Fibroblast of upper back skin (primary cell): ENCODE measurements at places on chromosomes 2 and 18.

DNA sequence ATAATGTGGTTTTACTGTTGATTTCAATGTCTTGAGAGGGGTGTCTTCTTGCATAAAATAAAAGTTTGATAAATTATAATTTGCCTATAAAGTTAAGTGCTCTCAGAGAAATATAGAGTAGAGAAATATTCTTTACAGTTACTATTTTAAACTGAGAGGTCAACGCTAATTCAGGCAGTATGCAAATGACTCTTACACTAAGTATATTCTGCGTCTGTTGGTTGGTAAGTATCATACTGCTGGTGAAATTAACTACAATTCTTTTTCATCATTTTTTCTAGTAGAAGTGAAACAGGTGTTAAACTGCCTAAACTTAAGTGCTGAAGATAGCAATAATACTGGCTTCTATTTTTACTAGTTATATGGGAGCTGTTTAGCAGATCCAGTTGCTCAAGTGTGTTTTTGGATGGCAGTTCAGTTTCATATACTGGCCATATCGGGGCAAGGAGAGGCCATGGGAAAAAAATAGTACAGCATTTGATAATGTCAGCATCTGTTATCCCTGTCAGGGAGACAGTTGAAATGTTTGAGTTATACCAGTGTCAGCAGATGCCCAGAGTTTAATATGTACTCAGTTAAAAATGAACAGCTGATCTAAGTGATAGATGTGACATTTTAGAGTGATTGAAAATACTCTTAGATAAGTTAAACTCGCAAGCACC is 86.2 kb downstream of the MIB1 start:
- DNase-seq, result no peak

DNA sequence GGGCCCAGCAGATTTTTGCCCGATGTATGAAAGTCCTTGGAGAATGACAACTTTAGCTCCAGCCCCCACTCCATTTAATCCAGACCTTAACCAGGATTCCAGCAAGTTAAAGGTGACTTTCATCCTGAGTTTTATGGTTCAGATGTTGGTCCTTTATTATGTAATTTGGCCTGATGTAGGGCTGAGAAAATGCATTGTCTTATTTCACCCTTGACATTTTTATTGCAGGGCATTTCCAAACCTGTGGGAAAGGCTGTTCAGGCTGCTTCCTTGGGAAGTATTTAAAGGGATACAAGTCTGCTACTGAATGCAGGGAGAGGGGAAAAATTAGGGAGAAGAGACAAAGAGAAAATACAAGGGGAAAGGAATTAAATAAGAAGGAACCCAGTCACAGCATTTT is 48.8 kb downstream of the ASB1 start:
- DNase-seq, result no peak

DNA sequence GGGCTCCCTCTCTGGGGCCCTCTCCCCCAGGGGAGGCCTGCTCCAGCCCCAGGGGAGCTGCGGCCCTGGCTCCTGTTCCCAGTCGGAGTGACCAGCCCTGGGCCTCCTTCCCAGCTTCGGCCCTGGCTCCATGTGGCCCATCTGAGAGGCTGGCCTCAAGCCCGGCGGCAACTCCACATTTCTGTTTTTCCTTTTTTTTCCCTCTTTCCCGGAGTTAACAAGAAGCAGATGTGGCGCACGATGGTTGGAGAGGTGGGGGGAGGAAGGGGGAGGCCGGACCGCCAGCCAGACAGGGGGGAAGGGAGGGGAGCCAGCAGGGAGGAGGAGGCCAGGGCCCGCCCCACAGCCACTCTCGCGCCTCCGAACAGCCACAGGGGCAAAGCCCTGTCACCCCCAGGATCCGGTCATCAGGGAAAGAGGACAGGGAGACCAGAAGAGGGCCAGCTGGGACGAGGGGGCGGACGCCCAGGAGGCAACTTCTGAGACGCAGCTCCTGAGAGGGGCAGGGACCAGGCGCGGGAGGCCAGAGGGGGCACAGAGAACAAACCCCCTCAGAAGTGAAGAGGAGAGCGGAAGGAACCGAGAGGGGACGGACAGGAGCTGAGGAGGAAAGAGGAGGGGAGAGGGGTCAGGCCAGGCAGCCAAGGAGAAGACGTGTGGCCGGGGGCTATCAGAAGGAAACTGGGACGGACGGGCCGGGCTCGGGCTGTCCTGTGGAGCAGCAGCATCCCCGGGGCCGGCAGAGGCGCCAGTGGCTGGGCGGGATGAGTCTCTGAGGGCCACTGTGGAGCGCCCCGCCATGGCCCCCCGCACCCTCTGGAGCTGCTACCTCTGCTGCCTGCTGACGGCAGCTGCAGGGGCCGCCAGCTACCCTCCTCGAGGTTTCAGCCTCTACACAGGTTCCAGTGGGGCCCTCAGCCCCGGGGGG is at the start of gene EMILIN1:
Gene EMILIN1 (plus strand): TSS at position 349 of the 928 bp plus-strand sequence. CDS start 451 bp downstream, at position 800.
- peak; percentile 98 for DNase-seq

DNA sequence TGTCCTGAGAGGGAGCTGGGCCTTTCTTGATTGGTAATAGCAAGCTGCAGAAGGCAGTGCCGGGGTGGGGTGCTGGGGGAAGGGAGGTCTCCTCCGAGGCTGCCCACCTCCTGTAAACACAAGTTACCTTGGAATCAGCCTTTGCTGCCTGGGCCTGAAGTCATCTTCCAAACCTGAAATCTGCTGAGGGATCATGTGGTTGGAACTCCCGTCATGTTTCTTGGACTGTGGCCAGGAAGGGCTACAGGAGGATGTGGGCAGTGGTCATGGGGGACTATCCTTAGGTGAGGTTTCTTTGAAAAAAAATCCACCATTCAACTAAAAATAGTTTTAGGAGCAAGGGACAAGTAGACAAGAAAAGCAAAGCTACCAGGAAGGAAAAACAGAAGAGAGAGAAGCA is 74.2 kb downstream of the CDK15 start:
- DNase-seq, result peak; percentile 68

DNA sequence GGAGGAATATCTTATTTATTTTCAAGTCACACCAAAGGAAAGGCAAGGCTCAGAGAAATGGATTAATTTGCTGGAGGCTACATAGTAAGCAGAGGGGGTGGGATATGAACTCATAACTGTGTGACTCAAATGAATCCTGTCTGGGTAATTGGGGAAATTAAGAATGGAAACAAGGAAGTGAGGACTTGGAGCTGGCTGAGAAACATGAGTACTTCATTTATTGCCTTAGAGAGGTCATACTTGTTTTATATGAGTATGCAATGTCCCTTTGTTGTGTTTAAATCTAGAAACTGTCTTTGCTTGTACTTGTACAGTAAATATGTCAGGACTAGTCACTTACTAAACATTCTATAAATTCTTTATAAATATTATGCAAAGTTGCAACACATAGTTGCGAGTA is 2166.7 kb upstream of the PIK3C3 start:
- no peak for DNase-seq

GRCh38 chr2:95049683-95049955 is 24.1 kb downstream of the MAL start:
- DNase-seq, result no peak

GRCh38 chr2:8300216-8300615 is 381.6 kb upstream of the ID2 start:
- no peak for DNase-seq

GRCh38 chr2:158052761-158053160 is 48.9 kb upstream of the UPP2 start:
- DNase-seq, result no peak

DNA sequence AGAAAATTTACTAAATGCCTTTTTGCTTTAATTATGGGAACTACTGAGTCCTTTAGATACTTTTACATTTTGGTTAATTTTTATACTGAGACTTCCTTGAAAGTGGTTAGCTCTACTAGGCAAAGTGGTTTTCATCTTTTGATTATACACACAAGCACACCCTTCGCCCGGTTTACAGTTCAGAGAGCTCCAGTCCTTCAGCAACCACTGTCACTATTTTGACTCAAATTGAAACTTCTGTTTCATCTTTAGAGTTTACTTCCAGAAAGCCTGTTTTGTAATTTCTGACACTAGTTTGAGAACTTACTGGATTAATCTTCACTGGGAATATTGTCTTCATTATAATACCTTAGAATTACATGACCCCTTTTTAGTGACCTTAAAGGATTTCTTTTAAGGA is 140.3 kb upstream of the FOSL2 start:
- DNase-seq, result no peak

DNA sequence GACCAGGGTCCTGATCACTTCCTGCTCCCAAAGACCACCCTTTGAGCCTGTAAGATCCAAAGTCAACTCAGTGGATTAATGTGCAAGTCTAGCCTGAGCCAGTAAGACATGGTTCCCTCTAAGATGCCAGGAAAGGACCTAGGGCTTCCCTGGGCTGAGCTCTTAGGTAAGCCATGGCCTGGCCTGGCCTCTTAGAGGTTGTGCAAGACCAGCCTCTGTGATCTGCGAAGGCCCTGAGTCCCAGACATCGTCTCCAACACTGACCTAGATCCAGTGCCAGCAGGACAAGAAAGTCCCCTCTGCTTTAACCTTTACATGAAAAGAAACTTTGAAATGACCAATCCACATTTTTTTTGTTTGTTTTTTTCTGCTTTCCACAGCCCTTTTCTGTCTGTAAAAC is 73.6 kb upstream of the CYP1B1 start:
- DNase-seq, result no peak

DNA sequence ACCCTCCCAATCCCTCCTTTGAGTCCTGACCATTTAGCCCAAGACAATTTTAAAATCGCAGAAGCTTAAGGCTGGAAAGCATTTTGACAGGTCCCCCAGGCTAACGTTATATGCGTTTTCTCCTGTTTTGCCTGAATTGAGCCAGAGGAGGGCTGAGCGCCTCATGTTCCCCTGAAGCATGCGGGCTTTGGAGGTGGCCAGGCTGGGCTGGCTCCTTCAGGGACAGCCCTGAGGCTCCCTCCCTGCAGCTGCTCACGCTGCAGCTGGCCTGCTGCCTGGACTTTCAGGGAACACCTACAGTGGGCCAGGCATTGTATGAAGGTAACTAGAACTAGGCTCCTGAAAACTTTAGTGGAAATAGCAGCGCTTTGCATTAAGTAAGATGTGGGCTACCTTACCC is 179.2 kb downstream of the ACKR3 start:
- DNase-seq, result peak; percentile 24

GRCh38 chr2:239295377-239296019 is 105.3 kb downstream of the HDAC4 start:
- no peak for DNase-seq

DNA sequence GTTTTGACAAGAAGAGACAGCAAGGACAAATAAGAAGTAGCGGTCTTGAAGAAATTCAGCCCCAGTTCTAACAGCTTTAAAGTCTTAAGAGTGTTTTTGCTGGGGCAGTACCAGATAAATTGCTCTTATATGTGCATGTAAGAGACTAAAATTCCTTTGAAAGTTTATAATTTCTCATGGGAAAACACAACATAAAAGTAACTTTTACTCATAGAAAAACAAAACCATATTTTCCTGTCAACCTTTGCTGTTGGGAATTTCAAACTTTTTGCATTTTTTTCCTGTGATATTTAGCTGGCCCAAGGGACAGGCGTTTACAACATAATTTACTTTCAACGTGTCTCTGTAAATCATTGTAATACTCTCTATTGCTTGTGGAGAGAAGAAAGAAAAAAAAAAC is 767.8 kb upstream of the ZEB2 start:
- no peak for DNase-seq

- peak; percentile 74 for DNase-seq
Measured at GRCh38 chr2:18922276-18922675, 332.9 kb upstream of the NT5C1B start.

GRCh38 chr18:59765343-59765742 is 68.1 kb upstream of the CCBE1 start:
- DNase-seq, result no peak

DNA sequence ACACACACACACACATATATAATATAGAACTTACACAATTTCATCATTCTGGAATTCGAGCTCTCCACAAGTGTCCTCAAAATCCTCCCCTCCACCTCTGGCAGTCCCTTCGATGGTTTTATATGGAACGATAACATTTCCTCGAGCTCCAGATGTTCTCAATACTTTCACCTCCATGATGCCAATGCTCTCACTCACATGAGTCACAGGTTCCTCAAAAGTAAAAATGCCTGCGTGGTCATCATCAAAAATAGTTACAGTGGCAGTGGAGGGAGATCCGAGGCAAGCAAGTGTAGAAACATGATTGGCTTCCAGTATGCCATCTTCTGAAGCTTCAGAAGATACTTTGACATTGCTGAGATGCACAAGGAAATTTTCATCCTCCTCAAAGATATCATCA is 23.5 kb downstream of the SLC8A1 start:
- no peak for DNase-seq

DNA sequence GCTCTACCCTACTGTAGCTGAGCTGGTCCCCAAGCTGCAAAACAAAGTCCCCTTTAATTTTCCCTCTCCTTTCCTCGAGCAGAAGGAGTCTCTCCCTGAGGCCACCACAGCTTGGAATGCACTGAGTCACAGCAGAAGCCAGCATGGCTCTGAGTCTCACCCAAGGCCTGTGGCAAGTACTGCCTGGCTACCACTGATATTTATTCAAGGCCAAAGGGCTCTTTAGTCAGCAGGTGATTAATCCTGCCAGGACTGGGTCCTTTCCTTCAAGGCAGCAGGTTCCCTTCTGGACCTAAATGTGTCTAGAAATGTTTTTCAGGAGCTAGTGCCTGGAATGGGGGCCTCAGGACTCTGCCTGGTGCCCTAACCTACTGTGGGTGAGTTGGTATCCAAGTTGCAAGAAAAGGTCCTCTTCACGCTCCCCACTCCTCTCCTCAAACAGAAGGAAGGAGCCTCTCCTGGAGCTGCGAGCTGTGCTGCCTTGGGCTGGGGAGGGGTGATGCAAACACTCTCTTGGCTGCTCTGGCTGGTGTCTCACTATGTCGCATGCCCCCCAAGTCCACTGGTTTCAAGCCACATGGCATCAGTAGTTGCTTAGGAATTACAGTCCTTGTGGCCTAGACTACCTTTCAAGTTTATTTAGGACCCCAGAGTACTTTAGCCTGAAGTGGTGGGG is 53.4 kb downstream of the CD28 start:
- peak; percentile 67 for DNase-seq

- peak; percentile 6 for DNase-seq
Measured at GRCh38 chr2:124315221-124315880, 290.3 kb downstream of the CNTNAP5 start.
